Urothelium cell line (cell line): ENCODE measurements at places on chromosomes 12 and 14.

DNA sequence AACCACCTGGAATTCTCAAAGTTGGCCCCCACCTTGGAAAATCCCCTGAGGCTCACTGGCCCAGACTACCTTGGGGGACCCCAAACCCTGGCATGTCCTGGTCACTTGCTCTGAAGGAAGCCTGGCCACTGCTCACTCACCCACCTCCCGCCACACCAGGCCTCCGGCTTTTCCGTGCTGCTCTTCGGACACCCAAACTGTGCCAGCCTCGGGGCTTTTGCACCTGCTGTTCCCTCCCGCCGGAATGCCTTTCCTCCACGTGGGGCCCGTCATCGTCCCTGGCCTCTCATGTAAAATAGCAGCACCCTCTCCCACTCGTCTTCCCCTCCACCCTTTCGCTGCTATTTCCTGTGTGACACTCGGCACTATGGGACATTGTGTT is 87.2 kb upstream of the NCOR2 start:
- DNase-seq, result no peak

GRCh38 chr12:11656550-11656949 is 7.1 kb downstream of the ETV6 start:
- DNase-seq, result no peak

- no peak for DNase-seq
Observed at GRCh38 chr12:123388951-123389559, 5.1 kb downstream of the KMT5A start.

DNA sequence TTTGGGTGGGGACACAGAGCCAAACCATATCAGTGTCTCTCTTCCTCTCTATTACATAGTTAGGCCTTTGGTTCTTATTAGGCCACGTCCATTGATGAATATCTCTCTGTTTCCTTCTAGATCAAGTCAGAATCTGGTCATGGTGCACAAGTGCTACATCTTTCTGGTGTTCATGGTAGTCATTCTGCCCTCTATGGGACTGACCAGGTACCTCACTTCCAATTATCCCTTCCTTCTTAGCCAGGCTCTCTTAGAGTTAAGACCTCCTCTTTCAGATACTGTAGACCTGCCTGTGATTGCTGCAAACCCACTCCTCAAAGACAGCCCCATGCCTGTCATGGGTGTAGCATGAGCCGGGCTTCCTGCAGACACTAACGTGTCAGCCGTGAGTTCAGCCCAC is 25.2 kb downstream of the NGB start:
- DNase-seq, result no peak
